Activated naive CD8-positive, alpha-beta T cell treated with anti-CD3 and anti-CD28 coated beads for 36 hours (primary cell): ENCODE measurements at places on chromosomes 12 and 14.

DNA sequence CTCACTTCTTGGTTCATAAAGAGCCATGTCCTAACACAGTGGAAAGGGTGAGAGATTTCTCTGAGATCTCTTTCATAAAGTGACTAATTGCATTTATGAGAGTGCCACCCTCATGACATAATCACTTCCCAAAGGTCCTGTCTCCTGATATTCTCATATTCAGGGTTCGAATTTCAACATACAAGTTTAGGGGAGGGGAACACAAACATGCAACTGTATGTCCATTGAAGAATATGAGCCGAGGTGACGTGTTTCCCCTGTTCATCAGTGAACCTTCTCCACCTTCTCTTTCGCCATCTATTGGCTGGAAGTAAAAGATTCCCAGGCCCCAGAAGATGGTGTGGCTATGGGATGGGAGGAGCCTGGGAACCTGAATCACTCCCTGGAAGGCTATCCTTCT, 354.2 kb upstream of the ATP2B1 start:
- DNase-seq: no peak

- no peak for DNase-seq
Measured at GRCh38 chr14:68844210-68844545, 51.3 kb upstream of the ZFP36L1 start.

DNA sequence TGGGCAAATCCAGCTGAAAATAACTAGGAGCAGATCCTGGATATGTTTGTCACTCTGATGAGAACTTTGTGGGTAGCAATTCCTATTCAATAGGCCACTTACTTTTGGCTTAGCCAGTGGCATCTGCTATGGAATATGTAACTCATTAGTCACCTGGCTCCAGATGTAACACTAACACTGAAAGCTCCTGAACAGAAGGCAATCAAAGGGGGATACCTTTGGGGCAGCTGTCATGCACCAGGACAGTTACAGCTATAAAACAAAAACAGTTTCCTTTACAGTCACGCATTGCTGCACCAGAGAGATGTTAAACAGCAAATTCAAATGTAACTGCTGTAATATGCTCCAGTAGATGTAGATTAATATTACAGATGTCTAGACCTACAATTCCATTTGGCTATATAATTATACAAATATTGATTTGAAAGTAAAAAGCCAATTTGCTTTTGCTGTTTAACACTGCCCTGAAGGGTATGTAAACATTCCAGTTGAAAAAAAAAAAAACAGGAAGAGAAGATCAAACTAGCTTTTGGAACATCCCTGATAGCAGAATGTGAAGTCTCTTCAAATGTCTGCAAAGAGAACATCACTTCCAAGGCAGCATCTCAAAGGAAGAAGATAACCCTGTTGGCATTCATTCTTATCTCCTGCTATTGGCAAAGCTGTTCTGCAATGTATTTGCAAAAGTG, 18.4 kb downstream of the RACGAP1 start:
- DNase-seq: no peak

DNA sequence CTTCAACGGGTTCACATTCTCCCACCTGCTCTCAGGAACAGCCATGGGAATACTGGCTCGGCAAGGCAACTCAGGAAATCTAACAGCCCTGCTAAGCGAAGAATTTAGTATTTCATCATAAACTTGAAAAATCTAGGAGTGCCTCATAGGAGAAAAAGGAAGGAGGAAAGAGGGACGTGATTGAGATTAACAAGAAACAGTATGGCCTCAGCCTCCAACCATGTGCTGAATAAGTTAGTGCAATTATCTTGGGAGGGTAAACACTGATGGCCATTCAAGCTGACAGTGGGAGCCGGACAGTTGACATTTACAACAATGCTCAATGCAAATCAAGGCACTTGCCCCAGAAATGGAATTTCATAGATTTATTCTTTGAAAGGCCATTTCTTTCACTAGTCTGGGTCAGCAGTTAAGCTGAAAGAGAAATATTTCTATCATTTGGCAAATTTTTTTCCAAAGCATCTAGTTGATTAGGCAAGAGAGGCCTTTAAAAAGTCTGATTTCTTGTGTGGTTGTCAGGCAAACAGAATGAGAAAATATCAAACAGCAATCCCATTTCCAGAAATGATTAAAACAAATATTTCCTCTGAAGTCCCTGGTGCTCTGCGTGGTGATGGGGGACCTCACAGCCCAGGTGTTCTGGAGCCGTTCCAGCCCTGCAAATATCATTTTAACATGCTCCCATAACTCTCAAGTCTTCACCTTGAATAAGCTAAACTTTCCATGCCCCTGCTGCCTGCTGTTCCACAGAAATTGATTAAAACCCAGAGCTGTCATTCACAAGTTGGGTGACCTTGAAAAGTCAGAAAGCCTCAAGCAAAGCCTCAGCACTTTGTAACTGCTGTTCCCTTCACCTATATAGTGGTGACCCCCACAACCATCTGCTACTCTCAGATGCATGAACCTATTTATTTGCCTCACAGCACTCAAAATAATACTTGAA, 121.6 kb downstream of the PHLDA1 start:
- DNase-seq: no peak

- no peak for DNase-seq
Measured at GRCh38 chr14:72528059-72528862, 365.6 kb downstream of the DPF3 start.

DNA sequence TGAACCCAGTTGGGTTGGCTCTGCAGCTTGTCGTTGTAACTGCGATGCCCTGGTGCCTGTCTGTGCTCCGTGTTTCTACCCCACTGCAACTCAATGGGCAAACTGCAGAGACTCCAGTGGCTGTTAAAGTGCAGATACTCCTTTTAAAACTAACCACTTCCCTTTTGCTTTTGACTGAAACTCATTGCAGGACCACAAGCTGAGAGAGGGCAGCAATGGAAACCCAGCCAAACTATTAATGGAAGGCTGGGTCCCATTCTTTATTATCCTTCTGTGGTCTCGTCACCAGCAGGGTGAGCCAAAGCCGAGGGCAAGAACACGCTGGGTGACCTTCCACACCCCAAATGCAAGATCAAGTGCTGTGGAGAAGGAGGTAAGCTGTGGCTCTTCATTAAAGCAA, 910.4 kb downstream of the VRK1 start:
- DNase-seq: no peak

- peak; percentile 83 for DNase-seq
Measured at GRCh38 chr12:53006810-53007309, 604 bp downstream of the EIF4B start.

GRCh38 chr14:34420547-34421150, 41.4 kb downstream of the SPTSSA start:
- no peak for DNase-seq

DNA sequence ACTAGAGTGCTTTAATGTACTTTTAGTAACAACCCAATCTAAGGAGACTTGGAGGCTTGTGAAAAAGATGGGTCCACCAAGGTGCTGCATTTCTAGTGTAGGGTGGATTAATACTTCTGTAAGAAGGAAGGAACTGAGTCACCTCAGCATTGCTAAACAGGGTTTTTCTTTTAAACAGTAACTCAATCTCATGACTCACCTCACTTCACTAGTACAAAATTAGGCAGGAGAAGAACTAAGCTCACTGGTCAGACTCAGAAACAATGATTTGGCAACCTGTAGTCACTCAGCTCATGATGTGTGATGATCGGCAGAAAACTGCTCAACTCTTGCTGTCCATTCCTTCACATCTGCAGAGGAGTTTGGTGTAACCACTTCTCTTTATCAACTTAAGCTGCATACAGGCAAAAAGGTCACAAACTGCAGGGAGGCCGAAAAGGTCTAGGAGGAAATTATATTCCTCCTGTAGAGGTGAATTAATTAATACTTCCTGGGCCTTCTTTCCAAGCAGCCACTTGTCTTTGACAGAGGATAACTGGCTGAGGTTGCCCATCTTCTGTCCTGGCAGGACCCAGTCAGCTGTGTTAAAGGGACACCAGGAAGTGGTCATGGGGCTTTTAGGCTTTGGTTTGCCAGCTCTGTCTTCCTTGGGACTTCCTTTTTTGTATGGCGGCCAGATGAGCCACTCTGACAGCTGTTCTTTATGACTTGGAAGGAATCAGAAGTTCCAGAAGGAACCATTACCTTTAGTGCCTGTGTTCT, 466.9 kb downstream of the FUT8 start:
- DNase-seq: no peak

GRCh38 chr12:80698847-80699542, 8.4 kb upstream of the MYF6 start:
- DNase-seq: no peak

DNA sequence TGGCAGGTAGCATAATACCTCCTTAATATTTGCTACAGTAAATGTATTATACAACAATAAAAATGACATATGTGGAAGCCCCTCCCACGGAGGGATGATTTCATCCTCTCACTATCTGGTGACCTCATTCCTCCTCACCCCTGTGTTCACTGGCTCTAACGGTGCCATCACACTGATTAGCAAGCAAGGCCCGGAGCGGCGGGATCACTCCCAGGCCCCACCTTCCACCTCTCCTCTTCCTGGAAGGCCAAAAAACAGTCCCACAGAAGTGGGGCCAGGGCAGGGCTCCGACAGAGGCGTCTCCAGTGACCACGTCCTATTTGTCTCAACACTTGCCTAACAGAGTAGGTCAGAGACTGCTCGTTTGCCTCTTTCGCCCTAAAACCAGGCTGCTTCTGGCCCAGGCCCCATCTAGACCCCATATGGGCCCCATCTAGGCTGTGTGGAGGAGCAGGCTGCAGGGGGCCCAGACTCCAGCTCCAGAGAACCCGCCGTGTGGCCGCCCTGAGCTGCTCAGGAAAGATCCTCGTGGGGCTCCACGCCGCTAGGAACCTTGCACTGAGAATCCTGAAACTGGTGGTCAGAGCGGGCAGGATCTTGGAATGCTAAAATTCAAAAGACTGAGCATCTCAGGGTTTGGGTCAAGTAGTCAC, 3.7 kb downstream of the SELPLG start:
- peak; percentile 69 for DNase-seq

- no peak for DNase-seq
Measured at GRCh38 chr12:12925388-12925787, 26.6 kb downstream of the GPRC5D start.
